HCT116 (cell line): ENCODE measurements at places on chromosomes 1 and 21.

GRCh38 chr1:27026621-27027574 lies 14.2 kb upstream of the TENT5B start:
- peak; percentile 48 for DNase-seq

GRCh38 chr1:36733748-36734147 lies 251.0 kb upstream of the CSF3R start:
- no peak for DNase-seq

GRCh38 chr1:84122780-84123382 lies 21.2 kb upstream of the PRKACB start:
- no peak for DNase-seq

- DNase-seq, result no peak
Measured at GRCh38 chr1:15708486-15709137, 24.5 kb downstream of the PLEKHM2 start.

DNA sequence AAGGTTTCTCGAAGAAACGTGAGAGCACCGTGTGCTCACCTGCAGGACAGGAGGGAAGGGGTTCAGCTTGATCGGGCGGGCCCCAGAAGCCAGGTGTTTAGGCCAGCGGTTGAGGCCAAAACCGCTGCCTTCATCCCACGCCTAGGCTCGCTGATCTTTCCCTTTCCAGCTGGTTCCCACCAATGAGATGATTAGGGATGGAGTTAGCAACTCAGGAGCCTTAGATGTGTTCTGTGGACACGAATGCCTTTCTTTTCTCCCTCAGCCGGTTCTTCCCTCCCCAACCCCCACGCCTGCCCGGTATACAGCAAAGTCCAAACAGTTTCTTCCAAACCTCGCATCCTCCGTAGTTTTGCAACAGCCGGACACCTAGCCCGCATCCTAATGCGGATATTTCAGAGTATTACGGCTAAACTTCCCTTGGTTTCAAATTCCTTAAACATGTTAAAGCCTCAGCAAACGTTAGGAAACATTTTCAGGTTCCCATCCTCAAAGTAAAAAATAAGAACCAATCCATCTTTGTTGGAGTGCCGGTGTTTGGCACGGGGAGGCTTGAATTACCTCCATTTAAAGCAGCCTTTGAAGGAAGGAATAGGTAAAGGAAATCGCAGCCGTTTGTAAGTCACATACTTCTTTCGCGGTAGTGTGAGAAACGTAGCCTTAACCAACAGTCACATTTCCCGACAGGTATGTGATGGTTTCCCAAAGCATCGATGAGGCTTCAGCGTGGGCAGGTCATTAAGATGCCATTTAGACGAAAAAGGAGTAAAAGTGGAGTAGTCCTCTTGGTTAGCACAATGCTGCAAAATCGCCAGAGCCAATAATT lies 1.1 kb downstream of the LRRC8C start:
- no peak for DNase-seq

GRCh38 chr1:119712342-119713038 lies 756 bp downstream of the PHGDH start:
- DNase-seq, result peak; percentile 19

GRCh38 chr21:21232320-21232719 lies 234.1 kb downstream of the NCAM2 start:
- no peak for DNase-seq

DNA sequence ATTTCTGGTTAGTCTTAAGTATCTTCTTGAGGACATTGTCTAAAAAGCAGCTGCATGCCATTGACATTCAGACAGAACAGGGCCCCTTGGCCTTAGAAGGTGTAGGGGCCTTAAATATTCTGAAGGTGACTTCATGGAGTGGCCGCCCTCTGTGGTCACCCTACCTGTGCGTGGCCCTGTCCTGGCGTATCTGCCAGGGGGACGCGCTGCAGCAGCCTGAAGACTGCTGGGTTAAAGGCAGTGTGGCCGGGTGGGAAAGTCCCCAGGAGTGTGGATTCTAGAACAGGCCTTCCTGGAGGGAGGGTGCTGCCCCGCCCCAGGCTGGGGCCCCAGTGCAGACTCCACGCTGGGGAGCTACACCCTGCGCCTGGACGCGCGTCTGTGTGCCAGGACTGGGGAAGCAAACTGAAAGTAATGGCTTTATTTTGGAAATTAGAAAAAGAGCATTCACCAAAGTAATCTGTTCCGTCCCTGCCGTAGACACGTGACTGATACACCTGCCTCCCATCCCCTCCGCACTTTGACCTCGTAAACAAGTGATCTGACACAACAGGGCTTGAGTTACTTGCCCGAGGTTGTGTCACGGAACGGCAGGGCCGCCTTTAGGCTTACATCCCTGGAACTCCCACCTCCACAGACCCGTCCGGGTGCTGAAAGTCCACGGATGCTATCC lies 1.8 kb downstream of the AGPAT3 start:
- DNase-seq, result no peak

GRCh38 chr1:21139601-21140000 lies 37.1 kb downstream of the EIF4G3 start:
- no peak for DNase-seq

DNA sequence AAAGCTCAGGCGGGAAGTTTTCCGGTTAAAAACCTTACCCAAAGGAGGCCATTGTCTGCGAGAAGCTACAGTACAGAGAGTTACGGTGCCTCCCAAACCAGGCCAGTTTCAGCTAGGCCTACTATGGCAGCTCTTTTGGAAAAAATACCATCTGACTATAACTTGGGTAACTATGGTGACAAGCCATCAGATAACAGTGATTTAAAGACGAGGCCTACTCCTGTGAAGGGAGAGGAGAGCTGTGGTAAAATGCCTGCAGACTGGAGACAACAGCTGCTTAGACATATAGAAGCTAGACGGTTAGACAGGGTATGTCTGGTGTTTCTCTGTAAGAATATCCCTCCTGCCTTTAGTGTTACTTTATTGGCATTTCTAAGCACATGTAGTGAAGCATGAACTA lies 165.9 kb downstream of the LRRC40 start:
- no peak for DNase-seq

DNA sequence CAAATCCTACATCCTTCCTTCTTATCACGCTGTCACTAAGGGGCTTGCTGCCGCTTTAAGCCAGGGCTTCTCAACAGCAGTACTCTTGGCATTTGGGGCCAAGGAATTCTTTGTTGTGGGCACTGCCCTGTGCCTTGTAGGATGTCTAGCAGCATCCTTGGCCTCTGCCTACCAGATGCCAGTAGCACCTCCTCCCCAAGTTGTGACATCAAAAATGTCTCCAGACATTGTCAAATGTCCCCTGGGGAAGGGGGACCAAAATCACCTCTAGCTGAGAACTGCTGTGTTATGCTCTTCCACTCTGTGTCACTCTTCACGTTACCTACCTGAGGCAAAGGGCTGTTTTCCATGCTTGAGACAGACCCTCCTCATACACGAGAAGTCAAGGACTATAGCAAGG lies 400.3 kb upstream of the POU3F1 start:
- no peak for DNase-seq

DNA sequence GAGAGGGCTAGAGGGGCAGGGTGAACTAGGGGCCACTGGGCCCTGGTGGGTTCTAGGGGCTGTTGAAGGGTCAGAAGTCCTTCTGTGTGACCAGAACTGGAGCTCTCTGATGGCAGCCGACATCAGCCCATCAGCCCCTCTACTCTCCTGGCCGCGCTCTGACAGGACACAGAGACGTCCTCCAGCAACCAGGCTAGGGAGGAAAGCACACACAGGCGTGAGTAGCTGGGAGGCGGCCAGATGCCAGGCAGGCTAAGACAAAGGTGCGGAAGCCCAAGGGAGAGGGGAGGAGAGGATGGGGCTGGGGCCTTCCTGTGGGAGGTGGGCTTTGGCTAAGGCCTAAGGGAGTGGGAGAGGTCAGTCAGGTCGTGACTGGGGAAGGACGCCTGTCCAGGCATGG lies 50.8 kb downstream of the OLFML2B start:
- no peak for DNase-seq

DNA sequence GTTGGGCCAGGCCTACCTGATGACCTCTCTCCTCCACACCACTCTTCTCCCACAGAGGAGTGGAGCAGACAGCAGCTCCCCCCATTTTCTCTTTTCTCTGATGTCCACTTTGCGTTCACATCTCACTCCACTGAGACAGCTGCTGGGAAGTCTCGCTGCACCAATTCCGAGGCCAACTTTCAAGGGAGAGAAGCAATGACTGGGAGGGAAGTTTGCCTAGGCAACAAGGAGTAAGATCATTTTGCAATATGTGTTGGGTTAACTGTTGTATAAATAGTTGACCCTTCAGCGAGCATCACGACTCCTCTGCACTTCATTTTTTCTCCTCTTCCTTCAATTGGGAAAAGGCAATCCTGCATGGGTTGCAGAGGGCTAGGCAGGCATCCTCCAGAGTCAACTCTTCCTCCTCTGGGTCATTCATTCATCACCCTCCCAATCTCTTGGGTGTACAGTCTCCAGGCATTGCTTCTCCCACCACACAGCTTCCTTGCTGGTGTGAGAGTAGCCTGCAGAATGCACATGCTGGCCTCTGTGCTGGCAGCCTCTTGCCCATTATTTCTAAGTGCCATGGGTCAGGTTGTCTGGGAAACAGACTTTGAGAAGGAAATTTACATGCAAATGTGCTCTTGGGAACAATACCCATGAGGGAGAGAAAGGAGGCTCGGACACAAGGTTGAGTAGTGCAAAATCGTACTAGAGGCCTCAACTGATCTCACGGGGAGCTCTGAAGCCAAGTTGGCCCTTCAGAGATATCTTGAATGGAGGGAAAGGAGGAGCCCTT lies 75.8 kb upstream of the BCAR3 start:
- DNase-seq, result no peak

- no peak for DNase-seq
Measured at GRCh38 chr1:239040523-239040922, 345.8 kb upstream of the CHRM3 start.

DNA sequence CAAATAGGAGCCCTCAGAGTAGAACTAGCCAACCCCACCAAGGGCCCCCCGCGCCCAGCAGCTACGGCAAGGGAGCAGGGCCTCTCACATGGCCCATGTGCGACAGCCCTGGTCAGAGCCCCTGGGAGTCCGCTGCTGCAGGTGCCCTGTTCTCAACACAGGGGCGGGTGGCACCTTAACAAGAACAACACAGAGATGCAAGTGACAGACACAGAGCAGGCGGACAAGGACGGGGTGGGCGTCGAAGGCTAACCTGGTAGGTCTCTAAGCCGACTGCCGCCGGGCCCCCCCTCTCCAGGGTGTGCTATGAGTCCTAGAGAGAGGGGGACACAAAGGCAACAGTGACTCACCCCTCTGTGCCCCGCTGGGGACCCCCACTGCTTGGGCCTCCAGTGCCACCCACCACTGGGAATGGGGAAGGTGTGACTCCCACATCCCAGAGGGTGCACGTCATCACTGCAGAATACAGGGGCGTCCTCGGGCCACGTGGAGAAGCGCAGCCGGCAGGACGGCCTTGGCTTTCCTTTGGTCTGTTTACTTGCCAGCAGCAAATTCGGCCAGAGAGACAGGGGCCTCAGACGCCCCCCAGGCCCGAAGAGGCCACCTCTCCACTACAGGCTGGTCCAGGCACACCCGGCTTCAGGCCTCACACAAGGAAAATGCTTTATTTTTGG lies 44.8 kb downstream of the PRDM15 start:
- DNase-seq, result no peak

DNA sequence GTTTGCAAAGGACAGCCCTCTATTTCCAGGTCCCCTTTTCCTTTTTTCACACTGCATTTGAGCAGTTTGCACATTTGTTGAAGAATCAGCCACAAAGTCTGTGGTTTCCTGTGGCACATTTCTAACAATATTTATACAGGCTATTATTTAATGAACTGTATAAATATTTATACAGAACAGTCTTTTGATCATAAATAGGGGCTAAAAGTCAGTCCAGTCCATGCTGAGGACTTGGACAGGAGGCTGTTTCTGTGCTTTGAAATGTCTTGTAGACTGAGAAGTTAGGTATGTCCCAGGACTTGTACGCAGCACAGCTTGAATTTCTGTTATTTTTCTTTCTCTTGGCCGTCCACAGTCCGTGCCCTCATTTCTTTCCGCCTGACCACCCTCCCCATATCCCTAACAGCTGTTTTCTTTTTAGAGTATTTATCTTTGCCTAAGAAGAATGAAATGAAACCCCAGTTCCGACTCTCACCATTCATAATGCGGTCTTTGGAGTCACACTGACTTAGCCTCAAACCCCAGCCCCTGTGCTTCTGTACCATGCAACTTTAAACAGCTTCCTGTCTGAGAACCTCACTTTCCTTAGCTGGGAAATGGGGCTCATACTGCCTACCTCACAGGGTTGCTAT lies 19.7 kb downstream of the FGGY start:
- no peak for DNase-seq

DNA sequence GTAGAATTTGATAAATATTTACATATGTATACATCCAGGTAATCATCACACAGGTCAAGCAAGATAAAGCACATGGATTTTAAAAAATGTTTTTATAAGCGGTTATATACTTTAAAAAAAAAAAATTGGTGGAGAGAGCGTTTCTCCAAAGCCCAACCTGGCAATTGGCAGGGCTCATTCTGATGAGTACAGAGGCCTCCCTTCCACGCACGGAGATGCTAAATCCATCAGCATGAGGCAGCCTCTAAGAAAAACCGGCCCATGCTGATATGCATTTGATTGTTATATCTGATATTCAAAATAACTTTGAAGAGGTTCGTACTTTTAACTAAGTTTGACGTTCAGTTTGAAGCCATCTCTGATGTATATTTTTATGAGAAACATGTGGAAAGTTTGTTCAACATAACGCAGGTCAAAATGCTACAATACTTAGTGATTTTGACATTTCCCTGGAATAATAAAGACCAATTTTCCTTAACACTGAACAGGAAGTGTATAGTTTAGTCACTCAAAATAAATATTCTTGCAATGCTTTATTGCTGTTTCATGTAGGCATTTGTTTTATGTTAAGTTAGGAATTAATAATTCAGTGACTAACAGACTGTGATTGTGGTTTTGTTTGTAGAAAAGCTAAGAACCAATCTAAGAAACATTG lies 151.7 kb downstream of the NR5A2 start:
- no peak for DNase-seq

GRCh38 chr1:61124078-61124477 lies 41.7 kb downstream of the NFIA start:
- DNase-seq, result no peak

DNA sequence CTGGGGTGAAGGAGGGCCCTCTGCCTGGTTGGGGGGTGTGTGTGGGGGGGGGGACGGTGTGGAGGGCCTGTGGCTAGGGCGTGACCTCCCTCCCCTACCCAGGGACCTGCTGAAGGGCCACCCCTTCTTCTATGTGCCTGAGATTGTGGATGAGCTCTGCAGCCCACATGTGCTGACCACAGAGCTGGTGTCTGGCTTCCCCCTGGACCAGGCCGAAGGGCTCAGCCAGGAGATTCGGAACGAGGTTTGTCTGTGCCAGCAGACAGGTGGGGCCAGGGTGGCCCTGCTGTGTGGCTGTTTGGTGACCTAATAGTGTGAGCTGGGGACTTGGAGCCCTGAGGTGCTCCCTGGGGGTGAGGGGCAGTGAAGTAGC lies 43.9 kb downstream of the COQ8A start:
- no peak for DNase-seq

DNA sequence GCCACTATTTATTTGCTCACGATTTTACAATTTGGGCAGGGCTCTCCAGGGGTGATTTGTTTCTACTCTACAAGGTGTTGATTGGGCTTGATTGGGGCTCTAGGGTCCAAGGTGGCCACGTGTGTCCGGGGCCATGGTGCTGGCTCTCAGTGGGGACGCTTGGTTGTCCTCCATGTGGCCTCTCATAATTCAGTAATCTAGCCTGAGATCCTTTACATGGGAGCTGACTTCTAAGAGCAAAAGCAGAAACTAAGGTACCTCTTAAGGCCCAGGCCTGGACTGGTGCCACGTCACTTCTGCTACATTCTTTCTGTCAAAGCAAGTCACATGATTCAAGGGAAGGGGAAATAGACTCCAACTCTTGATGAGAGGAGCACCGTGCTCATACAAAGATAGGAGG lies 8.1 kb upstream of the PSRC1 start:
- no peak for DNase-seq
